ENCODE measurements at places on chromosomes 3 and 15.
A peak's percentile ranks its signal among the peaks of the same experiment; 100 is the strongest.

DNA sequence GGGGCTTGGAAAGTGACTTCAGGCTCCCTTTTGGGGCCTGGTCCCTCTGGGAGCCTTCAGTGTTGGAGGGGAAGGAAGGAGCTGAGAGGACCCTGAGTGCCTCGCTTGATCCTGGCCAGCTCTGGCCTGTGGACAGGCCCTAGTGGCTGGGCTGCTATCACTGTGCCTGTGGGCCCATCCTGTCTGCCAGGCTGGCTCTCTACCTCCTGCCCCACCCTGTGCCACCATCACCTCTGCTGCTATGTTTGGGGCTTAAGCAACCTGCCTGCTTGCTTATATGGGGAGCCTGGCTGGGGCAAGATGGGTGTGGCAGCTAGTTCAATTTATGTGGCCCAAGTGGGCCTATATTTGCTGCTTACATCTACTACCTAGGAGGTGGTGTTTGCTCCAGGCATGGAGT is 7.1 kb downstream of the TEX264 start:
- no peak for DNase-seq

DNA sequence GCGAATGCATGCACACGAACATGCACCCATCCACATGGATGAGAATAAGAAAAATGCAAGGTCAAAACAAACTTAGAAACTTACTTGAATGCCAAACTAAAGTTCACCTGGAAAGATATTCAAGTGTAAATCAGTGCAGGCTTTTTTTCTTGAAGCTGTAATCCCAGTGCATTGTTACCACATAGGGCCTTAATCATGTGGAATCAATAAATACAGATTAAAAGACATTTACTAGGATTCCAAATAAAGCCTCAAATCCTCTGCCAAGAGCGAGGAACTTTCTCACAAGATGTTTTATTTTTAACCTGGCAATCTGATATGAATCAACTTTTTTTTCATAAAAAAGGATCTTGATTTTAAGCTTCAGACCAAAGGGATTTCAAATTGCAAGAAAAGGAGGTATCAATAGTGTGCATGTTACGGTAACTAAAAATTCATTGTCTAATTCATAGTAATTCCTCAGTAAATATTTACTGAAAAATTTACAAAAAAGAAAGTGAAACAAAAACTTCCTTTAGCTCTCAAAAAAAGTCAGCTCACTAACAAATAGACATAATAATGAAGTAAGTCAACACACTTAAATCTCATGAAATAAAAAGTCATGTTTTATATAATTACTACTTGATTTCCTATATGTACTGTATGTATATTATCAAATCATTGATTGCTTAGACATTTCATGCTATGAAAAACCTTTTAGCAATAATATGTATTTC is 978.6 kb downstream of the PLOD2 start:
- no peak for DNase-seq

DNA sequence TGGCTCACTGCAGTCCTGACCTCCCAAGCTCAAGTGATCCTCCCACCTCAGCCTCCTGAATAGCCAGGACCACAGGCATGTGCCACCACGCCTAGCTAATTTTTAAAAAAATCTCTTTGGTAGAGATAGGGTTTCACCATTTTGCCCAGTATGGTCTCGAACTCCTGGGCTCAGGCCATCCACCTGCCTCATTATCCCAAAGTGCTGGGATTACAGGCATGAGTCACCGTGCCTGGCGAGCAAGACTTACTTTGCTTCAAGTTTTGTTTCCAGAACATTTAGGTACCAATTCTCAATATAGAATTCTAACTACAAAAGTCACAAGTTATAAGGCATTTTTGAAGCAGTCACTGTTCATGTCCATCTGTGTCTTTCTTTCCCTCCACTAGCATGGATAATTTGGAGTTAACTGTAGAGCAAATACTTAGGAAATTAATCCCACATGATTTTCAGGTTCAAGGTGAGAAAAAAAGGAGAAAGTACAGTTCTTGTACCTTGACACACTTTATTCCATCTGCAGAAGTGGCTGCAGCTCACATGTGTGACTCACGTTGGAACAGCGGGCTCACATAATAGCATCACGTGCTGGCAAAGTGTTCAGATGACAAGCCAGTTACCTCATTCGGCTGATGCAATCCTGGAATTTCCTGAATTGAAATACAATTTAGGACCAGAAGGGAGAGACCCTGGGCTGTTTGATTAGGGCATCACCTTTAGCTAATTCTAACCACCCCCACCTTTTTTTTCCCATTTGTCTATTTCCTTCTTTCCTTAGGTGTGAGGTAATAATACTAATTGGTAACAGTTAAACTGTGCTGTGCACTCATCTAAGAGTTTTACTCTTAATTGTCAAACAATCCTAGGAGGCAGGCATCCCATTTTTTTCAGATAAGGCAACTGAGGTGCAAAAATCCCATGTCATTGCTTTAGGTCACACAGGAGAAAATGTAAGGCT is 46.9 kb upstream of the NEDD4 start:
- DNase-seq, result no peak

- no peak for DNase-seq
Measured at GRCh38 chr3:191959876-191960413, 499.0 kb downstream of the PYDC2 start.

GRCh38 chr3:13011573-13012220 is 61.5 kb downstream of the IQSEC1 start:
- peak; percentile 58 for DNase-seq

GRCh38 chr15:81146006-81146405 is 11.9 kb downstream of the CFAP161 start:
- DNase-seq, result no peak
